ENCODE measurements at places on chromosomes 3 and 15.

DNA sequence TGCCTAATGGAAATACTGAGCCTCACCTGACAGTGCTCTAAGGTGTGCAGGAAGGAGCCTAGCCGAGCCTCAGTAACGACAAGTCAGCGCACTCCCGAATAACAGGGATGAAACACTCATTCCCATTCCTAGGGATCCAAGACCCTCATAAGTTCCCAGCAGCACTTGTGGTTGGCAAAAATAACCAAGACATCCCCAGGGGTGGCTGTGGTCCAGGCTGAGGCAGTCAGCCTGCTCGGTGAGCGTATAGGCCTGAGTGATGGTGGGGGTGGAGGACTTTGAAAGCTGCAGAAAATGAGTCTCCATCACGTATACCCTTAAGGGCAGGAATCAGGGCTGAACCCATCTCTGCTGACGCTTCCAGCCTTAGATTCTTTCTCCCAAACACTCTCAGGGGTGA lies 120.1 kb downstream of the SMAD6 start:
- no peak for DNase-seq

DNA sequence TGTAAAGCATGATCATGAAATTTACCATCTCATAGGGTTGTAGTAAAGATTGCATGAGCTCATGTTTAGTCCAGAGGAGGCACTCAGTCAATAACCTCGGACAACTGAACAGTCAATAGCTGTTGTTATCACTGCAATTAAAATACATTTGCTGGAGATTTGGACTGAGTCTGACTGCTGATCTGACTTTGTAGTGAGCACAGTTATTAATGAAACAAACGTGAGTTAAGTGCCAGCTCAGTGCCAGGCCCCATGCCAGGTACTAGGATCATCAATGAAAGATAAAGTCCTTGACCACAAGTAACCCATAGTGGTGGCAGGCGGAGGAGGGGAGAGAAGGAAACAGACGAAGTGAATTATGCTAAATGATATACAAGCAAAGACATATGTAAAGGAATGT lies 43.7 kb upstream of the PRICKLE2 start:
- no peak for DNase-seq

DNA sequence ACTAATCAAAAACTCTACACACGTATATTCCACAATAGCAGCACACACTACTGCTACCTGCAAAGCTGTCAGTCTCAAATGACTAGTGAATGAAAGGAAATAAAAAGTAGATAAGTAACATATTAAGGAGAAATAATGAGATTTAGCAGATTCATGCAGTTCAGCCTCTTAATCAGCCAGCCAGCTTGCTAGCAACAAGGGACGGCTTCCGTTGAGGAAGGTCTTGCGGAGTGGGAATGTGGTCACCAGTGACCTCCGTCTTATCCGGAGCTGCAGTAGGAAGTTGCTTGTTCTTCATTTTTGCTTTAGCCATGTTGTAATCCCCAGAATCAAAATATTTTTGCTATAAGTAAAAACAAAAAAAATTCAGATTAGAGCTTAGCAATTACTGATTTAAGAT lies 17.1 kb downstream of the ARPP19 start:
- peak; percentile 93 for DNase-seq

DNA sequence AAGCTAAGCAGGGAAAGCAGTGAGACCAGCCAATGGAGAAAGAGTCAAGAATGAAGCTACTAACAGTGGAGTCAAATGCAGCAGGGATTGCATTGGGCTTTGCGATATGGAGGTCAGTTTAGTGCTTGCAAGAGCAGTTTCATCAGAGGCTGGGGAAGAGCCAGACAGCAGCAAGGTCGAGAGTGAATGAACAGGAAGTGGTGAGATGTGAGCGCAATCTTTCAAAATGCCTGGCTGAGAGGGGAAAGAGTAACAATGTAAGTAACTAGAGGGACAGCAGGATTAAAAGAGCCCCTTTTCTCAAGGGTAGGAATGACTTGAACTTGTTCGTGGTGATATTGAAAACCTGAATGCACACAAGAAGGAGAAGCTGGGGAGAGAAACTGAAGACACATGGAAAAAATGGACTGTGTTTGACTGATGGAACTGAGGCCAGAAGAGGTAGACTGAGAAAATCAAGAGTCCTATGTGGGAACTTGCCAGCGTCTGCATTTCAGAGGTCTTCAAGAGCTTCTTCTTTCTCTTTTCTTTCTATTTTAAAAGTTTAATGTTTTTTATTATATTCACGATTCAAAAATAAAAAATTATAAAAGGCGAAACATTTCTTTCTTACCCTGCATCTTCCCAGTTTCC lies 30.6 kb upstream of the GPR160 start:
- peak; percentile 77 for DNase-seq

DNA sequence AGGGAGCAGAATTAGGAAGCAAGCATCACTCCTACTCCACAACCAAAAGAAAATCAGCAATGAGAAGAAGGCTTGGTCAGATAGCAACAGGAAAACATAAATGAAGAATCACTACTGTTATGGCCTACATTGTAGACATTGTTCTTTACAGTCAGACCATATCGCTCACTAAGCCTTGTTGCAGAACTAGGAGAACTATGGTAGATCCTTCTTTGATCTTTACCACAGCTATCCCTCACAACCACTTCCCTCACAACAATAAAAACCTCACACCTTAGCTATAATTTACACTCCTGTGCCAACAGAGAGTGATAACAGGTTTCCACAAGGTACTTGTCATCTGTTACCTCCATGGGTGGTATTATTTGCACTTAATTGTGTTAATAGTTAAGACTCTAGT lies 126.6 kb downstream of the WDR76 start:
- no peak for DNase-seq

GRCh38 chr3:46300461-46300789 lies 53.5 kb upstream of the CCR2 start:
- no peak for DNase-seq

- no peak for DNase-seq
Observed at GRCh38 chr3:120477781-120478180, 27.0 kb upstream of the FSTL1 start.

GRCh38 chr3:158167737-158168557 lies 58.1 kb downstream of the RSRC1 start:
- peak; percentile 94 for DNase-seq

- no peak for DNase-seq
Observed at GRCh38 chr3:20772869-20773268, 586.9 kb upstream of the SGO1 start.

DNA sequence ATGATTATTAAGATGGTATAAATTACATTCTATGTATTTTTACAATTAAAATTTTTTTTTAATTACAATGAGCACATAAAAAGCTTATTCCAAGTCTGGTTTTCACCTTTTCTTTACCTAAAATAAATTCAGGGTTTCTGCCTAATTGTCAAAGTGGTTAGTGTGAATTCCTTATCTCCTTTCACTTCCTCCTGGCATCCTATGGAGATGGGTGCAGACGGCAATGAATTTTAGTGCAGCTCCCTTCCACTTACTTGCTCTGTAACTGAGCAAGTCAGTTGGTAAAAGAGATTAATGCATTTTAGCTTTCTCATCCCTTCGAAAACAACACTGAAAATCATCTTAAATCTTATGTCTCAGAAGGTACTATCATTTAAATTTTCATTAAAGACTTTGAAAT lies 13.1 kb downstream of the HDGFL3 start:
- no peak for DNase-seq

DNA sequence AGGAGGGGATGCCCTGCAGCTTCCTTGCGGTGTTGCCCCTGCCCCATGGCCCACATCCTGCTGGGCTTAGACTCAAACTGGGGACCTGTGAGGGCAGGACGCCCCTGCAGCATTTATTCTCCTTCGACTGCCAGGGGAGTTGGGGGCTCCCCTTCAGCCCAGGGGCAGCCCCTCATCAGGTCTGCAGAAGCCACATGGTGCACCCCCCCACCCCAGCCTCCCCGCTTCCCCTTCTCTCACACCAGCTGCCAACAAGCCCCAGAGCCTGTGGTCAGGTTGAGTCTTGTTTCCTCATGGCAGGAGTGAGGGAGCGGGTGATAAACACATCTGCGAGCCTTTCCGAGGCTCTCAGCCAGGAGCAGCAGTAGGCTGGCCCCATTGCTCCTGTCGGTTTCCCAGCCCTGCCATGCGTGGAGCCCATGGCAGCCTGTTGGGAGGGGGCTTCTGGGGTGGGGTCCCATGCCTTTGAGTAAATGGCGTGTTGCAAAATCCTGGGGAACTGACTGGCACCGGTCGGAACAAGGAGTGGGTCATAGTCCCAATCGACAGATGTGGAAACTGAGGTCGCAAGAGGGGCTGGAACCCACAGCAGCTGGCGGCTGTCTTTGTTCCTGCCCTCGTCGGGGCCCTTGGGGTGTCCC lies 27.8 kb downstream of the WNT7A start:
- no peak for DNase-seq

GRCh38 chr3:143952569-143953072 lies 19.0 kb upstream of the DIPK2A start:
- DNase-seq = no peak

DNA sequence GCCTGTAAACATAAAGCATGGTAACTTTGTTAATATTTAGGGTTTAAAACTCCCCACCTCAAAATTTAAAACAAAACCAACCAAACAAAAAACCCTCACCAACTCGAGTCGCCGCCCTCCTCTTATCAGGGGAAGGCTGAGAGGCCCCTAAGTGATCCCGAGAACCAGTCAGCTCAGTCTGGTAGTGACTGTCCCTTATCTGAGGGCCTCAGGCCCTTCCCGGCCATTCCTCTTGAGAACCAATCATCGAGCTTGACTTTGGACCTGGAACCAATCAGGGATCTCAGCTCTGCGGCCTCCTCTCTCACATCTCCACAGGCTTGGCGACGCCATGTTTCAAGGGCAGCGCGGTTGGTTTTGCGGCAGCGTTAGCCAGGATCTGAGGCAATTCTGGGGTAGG lies at the start of gene TERB2:
TSS of gene TERB2 (plus strand) at position 300 of the 400 bp plus-strand sequence. CDS start at position 332, 32 bp downstream.
- no peak for DNase-seq

GRCh38 chr3:151156618-151157216 lies 46.3 kb downstream of the GPR171 start:
- peak; percentile 49 for DNase-seq

DNA sequence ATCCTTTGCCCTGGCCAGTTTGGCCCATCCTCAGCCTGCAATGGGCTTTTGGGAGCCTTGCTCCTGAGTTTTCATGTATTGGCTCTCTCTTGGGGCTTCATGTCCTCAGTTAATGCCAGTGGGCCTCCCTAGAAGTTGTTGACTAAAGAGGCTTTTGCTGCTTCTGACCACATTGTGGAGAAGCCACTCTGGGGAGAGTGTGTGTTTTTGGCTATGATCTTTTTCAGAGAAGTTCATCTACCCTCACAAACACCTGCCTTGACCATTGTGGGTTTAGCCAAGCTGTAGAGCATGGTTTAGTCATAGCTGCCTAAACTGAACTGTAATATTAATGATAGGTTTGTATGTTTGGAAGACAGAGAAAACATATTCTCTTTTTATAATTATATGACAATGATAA lies 6.0 kb downstream of the MRAS start:
- DNase-seq = no peak

DNA sequence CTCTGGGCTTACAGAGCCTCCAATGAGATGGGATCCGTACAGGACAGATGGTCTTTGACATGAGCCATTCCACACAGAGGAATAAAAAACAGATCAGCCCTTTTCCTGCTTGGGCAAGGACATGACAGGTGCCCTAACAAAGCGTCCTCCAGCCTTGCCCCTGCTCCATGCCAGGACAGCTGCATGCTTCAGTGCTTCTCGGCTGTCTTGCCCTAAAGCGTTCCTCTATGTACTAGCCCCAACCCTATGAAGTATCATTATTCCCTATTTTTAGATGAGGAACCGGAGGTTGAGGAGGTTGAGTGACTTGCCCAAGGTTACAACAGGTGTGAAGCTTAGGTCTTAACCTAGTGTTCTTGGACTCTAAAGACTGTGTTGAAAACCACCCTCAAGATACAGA lies 10.5 kb downstream of the POMGNT2 start:
- no peak for DNase-seq

GRCh38 chr3:43369404-43370292 lies 83.3 kb downstream of the SNRK start:
- peak; percentile 89 for DNase-seq

DNA sequence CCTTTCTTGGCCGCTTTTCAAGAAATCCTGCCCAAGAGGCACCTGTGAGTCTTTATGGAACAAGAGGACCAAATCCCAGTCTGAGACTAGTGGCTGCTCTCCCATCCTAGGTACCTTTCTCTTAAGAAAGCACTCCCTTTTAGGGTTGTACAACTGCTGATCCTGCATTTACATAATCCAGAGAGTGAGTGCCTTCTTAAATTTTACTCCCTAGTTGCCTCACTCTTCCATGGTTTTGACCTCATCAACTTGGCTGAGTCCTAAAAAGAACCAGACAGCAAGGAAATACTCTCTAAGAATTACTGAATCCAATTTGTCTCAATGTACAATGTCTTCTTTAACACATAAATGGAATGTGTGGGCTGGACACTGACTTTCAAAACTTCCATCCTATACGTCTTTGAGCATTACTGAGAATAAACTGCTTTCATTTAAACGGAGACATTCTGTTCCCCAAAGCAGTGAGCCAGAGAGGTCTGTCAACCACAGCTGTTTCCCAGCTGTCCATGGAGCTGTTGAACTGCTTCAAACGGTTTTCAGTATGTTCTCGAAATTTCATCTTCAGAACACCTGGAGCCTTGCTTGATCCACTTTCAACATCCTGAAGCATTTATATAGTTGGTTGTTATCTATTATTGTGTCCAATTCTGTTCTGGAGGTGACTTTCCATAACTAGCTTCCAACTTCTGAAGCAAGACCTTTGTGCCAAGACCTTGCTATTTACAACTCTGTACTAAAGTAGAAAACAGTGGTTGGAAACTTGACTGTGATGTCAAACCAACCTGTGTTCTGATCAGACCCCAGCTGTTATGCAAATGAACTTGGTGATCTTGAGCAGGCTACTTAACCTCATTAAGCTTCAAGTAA lies 179.1 kb downstream of the SLC9A9 start:
- no peak for DNase-seq

DNA sequence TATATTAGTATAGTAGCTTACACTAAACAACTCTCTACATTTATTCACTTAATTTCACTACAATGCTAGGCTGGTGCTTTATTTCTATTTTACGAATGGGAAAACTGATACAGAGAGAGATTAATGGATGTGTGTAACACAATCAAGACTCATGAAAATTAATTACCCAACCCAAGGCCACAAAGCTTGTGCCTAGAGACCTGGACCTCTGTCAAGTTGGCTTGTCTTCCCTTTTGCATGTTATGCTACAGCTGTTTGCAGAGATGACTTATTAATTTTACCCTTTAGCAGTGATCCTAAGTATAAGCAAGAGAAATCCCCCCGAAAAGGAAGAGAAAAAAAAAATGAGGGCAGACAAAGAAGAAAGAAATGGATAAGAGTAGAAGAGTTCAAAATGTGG lies 162.5 kb downstream of the C3orf38 start:
- no peak for DNase-seq

- DNase-seq = peak; percentile 84
Observed at GRCh38 chr3:100084100-100084806, 30.0 kb downstream of the FILIP1L start.

DNA sequence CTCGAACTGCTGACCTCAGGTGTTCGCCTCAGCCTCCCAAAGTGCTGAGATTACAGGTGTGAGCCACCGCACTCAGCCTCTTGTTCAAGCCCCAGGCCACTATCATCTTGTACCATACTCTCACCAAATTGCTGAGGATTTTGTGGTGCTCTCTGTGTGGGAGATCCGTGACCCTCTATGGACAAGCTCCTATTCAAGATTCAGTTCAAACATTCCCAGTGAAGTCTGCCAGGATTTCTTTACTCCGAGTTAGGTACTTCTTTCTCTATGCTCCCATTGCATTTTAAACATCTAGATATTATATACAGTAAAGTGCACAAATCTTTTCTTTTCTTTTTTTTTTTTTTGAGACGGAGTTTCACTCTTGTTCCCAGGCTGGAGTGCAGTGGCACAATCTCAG lies 856 bp upstream of the TM4SF19 start:
- DNase-seq = no peak

Measured in suppressor macrophage (primary cell).